ENCODE measurements at places on chromosomes 6 and 20.

- DNase-seq = no peak
These were observed 1.3 kb downstream of the PIGU start for GRCh38 chr20:34675561-34675960.

DNA sequence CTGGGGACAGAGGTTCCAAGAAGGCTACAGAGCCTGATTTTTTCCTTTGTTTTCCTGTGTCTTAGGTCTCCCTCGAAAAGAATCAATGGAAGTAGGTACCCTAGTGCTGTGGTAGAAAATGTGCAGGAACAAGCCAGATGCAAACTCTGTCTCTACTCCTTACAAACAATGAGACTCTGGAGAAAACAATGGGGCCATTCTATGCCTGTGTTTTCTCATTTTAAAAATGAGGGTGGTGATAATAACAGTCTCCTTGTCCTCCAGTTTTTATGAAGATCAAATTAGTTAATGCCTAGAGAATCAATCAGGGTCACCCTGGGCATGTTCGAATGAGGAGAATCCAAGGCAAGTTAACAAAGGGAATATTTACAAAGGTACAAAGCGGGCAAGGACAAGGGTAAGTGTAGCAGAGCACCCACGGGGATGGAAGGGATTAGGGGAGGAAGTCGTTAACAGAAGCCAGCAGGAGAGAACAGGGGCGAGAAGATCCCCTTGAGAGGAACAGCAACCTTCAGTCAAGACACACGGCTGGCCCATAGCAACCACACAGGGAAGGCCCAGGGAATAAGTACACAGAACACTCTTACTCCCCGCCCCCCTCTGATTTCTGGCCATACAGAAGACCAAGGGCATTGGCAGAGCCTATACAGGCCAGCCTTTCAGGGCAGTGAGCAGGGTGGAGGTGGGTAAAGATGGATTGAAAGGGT, 342.8 kb downstream of the PTPRT start:
- DNase-seq = no peak

DNA sequence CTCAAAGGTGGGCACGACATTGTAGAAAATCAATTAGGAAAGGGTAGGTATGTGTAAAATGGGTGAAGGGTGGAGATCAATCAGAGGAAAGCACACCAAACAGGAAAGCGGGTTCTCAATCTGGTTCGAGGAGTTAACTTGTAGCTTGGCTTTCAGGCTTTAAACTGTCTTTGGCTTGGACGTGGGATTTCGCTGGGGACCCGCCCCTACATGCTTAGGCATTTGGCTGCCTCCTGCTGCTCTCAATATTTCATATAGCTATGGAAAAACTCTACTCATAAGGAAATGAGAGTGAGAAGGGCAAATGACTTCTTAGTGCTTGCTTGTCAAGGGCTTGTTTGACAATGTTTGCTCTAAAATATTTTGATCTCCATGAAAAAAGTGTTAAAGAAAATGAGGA, 38.1 kb upstream of the PDE7B start:
- DNase-seq = no peak

DNA sequence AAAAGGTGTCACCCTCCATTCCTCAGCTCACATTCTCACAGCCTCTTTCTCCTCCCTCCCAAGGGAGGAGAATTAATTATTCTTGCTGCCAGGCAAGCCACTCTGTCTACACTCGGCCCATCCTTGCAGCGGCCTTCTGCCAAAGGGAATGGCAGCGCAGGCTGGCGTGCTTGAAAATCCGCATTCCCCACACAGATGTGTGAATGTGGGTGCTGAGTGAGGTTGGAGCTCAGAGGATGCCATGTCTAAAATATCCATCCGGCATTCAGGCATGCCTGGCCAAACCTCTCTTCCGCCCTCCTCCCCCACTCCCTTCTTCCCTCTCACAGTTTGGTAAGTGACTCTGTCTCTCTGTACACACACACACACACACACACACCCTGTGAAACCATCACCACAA, 27.7 kb downstream of the PNPLA1 start:
- DNase-seq = no peak

DNA sequence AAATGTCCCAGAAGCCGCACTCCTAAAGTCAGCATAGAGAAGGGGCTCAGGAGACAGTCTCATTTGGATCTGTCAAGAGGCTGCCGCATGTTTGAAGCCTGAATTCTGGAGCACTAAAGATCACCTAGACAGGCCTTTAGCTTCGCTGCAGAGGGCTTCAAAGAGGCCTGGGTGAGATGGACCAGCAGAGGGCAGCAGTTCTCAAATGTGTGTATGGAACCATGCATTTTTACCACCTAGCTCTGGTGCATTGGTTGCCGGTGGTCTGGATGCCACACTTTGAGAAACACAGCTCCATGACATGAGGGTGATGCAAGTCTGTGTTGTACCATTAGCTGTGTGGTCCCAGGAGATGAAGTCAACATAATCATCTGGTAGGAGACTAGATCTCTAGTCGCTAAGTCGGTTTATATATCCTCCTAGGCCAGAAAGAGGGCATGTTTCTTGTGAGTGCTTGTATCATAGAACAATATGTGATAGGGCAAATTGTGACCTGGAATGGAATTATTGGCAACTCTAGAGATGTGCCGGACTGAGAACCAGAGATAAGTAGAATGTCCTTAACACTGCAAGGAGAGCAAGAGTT, 64.8 kb downstream of the KIAA0319 start:
- peak; percentile 54 for DNase-seq

DNA sequence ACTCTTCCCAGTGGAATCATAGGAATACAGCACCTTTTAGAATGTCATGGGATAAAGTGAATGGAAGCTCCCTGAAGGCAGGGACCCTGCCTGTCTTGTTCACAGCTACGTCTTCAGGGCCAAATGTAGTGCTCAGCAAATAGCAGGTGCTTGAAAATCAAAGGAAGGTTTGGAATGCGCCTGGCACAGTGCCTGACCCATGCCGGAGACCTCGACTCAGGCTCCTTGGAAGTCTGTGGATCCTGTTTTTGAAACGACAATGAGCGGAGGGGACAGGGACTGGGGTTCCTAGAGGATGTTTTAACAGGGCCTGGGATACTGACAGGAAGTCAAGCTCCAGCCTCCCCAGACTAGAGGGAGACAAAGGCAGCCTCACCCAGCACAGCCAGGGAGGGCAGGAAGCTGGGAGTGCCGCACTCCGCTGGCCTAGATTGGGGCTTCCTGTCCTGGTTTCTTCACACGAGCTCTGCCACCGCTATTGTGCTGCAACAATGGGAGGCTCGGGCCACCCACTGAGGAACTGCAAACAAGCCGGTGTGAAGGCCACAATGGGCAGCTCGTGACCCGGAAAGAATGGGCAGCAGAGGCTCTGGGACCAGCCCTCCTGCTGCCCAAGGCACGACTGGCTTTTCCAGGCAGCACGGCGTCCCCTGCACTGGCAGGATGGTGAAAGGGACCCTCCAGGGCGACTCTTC, 76.7 kb downstream of the PREX1 start:
- no peak for DNase-seq

GRCh38 chr6:41500561-41500960, 45.6 kb upstream of the FOXP4 start:
- no peak for DNase-seq

- DNase-seq = no peak
These were observed 14.9 kb downstream of the SYCP2L start for GRCh38 chr6:10901770-10902169.

DNA sequence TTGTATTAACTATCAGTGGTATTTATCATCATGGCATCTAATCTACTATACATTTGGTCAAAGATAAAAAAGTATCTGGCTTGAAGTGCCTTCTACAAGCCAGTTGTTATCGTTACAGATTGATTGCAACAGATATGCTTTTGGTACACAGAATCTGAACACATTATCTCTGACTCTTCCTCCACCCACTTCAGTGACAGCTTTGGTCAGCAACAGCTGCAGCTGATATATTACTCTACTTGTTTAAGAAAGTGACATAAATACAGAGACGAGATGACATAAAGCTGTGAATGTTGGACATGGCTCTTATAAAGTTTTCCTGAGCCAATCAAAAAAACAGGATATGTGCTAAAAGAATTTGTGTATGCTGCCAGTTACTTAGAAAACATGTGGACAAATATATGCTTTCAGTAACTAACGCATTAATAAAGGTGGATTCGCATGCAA, 77.6 kb downstream of the HIVEP2 start:
- DNase-seq = no peak

DNA sequence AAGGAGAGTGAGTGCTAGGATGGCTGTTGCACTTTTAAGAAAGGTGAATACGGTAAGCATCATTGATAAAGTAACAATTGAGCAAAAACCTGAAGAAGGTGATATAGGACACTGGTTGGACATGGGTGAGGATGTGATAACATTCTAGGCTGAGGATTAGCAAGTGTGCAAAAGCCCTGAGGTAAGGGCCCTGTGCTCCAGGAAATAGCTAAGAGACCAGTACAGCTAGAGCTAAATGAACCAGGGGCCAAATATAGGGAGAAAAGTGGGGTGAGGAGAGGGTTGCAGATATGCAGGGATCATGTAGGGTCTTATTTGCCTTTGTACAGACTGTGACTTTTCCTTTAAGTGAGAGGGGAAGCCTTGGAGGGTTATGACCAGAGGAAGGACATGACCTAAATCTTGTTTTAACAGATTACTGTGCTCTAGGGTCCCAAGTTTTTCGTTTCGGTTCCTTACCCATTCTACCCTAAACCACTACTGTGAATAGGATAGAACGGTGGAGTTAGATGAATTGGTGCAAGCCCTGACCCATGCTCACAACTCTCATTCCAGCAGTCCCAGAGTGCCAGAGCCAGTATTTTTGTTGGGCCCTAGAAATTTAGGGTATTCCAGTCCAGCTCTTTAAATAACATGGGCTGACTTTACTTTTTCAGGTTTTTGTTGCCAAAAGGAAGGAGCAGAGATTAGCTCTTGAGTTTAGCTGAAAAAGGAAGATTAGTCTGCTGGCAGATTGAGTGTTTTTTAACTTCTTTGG, 10.7 kb downstream of the MAPK14 start:
- DNase-seq = no peak

GRCh38 chr6:136552054-136552453, 1.8 kb upstream of the MAP7 start:
- DNase-seq = no peak

DNA sequence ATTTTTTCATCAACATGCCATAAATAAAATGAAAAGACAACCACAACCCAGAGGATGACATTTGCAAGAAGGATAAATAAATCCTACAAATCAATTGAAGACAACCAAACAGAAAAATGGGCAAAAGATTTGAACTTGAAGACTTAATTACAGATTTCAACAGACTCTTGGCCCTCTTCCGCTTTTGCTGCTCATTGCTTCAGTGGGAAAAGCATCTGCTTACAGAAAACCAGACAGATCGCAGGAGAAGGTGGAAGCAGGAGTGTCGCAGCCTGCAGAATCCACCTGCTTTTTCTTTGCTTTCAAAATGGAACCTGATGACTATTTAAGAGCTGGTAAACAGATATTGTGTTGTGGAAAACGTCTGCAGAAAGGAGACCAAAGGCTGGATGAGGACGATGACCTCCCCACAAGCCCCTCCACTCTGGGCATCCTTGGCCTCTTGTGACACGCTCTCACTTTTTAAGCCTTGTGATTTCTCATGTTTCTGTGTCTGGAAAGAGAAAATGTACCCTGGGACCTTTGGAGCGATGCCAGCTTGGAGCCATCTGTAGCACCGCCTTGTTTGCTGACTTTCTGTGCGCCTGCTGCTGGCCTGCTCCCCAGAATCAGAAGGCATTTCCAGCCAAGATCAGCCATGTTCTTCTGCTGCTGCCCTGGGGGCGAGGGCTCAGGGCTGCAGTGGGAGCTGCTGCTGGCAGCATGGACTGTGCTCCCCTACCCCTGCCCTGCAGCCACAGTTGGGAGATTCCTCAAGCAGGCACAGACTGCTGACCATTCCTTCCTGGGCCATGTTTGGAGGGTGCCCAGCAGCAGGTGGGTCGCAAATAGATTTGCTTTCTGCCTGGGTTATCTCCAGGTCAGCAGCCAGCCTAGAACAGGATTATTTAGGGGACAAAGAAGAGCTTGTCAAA, 3.6 kb upstream of the CSTL1 start:
- no peak for DNase-seq

DNA sequence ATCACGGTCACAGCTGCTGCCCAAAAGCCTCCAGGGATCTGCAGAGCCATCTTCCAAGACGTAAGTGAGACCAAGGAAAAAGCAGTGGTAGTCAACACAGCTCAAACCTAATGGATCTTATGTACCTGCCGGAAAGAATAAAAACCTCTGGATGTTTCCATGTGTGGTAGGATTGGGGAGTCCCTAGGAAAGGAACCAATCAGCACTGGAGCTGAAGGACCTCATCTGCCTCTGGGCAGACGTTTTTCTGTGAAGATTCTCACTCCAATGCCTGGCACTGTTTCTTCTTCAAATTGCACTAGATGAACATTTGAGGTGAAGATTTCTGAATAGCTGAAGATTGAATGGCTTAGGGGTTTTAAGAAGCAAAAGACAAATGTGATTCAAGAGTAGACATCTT, at the start of gene HLA-DQB2:
Gene HLA-DQB2 (minus strand): TSS at position 112 of the 400 bp plus-strand sequence. CDS start 62 bp downstream, at position 50.
- no peak for DNase-seq

Data from stimulated activated CD4-positive, alpha-beta T cell treated with anti-CD3 and anti-CD28 coated beads, Interleukin-15, amount 100 ng/mL, for 1 hour (primary cell).